Sigmoid colon (tissue), 7 donors: ENCODE measurements at places on chromosomes 5 and 9. TPM values are rescaled to one million over a fixed set of nuclear protein-coding genes. Genes with fewer than 3 reads are reported as not detected.

Gene SMIM3
- total RNA-seq = 46.7 TPM

Gene ZBTB26
- 13.3 TPM for total RNA-seq

Gene RUSC2
- 46.8 TPM for total RNA-seq

Gene GPR150
- 0.36 TPM for total RNA-seq

Gene PSD2
- not detected for total RNA-seq

Gene SLC34A1
- total RNA-seq = not detected

DNA sequence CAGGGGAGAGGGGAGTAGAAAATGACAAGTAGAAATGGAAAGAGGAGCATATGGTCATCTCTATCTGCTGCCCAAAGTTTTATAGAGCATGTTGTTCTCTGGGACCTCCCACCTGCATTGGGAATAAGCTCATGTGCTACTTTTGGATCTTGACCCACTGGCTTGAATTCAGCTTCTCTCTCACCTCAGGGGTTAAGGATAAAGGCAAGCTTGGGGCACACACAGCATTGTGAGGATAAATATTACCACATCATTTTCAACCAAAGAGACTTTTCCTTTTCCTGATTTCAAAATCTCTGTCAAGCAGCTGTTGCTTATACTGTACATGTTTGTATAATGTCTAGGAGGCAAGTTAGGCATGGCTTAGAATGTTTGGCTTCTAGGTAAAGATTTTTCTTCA lies 16.6 kb downstream of the ATP10B start:
- no peak for DNase-seq

- DNase-seq = no peak
Measured at GRCh38 chr5:155258161-155258560, 244.6 kb downstream of the KIF4B start.

DNA sequence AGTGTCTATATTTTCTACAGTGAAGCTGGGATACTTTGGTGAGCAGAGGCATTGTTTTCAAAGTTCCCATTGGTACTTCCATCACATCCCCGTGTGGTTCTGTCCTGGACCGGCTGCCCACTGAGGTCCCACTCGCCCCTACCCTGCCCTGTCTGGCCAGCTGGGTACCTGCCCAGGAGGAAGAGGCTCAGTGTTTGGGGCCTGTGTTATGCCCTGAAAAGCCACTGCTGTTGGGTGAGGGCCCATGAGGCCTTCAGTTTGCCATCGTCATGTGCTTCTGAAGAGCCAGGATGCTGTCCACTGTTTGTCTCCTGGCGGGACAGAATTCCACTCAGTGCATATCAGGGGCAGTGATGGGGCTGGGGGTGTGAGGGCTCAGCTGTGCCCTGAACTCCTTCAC lies 2.6 kb upstream of the CEP72 start:
- peak; percentile 48 for DNase-seq

DNA sequence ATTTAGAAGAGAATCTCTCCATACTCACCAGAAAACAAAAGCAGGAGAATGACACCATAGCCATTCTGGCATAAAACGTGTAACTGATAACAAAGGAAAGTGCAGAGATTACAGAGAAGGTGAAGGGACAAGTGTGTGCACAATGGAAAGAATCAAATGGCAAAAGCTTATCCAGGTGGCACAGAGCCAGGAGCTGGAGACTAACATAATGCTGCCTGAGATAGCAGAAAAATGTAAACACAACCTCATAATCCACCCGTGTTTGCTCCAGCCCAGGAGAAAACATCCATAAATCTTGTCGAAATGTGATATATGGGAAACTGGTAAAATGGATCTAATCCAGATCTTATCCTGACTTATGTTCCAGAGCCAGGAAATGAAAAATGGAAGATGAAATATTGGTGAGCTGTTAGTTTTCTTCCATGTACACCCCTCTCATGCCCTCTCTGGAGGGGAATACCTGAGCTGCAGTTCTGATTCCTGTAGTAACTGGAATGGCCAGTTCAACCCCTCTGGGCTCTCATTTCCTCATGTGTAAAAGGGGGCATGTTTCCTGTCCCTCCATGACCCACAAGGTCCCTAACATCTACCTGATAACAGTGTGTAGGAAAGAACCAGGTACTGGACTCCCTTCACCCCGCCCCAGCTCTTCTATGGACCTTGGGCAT lies 212.3 kb upstream of the DAPK1 start:
- DNase-seq = no peak

- no peak for DNase-seq
Measured at GRCh38 chr5:86665984-86666760, 48.4 kb downstream of the COX7C start.

GRCh38 chr9:98811051-98811650 lies 3.7 kb downstream of the GALNT12 start:
- DNase-seq = no peak

DNA sequence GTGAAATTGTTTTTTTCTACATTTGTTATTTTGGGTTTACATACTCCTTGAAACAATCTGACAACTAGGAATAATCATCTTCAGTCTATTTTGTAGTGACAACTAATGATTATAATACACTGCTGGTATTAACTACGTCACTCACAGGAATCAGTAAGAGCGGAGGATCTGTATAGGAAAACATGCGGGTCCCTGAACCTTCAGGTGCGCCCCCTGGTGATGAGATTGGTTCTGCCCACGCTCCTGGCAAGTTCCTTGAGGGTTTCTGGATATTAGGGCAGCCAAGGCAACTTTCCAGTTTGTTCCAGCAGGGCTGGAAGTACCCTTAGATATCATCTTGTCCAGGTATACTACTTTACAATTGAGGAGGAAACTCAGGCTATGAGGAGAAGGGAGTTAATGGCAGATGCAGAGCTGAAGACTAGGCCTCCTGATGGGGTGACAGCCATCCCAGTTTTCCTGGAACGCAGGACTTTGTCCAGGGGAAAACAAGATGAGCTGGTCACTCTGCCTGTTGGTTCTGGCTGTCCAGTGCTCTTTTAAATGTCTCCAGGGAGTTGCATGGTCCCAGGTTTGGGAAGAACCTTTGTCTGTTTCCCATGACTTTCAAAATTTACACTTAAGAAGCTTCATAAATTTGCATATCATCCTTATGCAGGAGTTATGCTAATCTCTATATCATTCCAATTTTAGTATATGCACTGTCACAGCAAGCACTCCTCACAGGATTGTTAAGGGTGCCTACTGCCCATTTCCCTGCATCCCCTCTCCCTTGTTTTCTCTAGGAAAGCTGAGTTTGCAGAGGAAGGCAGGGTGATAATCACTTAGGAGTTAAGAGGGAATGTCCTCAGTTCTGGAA lies 14.9 kb upstream of the WNT8A start:
- DNase-seq = peak; percentile 77

DNA sequence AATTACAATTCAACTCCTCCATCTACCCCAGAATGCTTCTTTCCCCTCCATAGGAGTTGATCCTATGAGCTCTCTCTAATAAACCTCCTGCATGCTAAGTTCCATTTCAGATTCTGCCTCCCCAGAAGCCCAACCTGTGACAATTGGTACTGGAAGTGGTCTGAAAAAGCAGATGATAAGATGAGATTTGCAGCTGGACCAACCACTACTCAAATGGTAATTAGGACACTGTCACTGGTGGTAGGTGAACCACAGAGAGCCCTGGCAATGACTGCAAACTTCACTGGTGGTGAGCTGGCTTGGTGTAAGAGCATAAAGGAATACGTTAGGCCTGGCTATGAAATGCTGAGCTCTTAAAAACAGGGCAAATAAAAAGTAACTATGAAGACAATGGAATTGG lies 112.6 kb downstream of the ESM1 start:
- DNase-seq = no peak
